ENCODE measurements at places on chromosomes 1 and 21.
A peak's percentile ranks its signal among the peaks of the same experiment; 100 is the strongest.

DNA sequence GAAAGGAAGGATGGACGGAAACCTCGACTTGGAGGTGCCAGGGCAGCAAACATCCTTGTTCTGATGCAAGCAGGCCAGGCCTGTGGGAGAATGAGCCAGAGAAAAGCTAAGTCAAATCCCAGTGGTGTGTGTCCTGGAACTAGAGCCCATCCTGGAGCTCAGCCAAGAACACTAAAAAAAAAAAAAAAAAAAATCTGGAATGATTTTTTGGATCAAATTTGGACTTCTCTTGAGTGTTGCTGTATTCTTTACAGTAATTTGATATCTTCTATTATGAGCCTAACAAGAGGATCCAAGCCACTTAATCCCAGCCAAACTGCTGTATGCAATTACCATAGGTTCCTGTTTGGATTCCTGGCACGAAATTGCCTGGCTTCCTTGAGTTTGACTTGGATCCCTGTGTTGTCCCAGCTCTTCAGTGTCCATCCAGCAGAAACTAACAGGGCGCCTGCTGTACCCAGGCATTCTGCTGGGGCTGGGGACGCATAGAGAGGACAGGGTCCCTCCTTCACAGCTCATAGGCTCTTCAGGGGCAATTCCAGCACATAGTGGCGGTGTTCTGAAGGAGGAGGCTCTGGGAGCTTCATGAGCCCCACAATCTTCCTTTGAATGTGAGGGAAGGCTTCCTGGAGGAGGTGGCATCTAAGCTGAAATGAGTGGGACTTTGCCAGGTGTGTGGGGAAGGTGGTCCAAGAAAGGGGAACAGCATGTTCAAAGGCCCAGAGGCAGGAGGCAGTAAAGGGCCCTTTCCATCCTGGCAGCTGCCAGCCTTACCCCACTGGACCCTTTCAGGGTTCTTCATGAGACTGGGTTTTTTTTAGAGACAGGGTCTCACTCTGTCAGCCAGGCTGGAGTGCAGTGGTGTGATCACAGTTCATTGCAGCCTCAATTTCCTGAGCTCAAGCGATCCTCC, 24.7 kb downstream of the EPHX1 start:
- peak; percentile 22 for DNase-seq

DNA sequence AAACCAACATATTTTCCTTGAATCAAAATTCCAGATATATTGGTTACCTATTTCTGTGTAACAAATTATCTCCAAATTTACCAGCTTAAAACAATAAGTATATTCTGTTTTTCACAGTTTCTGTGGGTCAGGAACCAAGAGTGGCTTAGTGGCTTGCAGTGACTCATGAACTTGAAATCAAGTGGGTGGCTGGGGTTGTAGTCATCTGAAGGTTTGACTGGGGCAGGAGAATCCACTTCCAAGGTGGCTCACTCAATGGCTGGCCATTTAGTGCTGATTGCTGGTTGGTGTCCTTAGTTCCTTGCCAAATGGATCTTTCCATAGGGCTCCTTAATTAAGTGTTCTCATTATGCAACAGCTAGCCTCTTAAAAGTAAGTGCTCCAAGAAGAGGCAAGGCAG, 43.8 kb downstream of the ALG14 start:
- no peak for DNase-seq

GRCh38 chr1:168151935-168152334, 15.2 kb upstream of the GPR161 start:
- no peak for DNase-seq

- DNase-seq, result no peak
Observed at GRCh38 chr1:225460737-225461532, 33.1 kb upstream of the LBR start.

GRCh38 chr1:93244298-93245069, 64.0 kb downstream of the CCDC18 start:
- DNase-seq, result no peak
